ENCODE measurements at places on chromosomes 1 and 21.

GRCh38 chr1:160428655-160429054, 28.3 kb downstream of the VANGL2 start:
- peak; percentile 56 for DNase-seq

- no peak for DNase-seq
Measured at GRCh38 chr1:184770181-184770979, 15.7 kb upstream of the EDEM3 start.

DNA sequence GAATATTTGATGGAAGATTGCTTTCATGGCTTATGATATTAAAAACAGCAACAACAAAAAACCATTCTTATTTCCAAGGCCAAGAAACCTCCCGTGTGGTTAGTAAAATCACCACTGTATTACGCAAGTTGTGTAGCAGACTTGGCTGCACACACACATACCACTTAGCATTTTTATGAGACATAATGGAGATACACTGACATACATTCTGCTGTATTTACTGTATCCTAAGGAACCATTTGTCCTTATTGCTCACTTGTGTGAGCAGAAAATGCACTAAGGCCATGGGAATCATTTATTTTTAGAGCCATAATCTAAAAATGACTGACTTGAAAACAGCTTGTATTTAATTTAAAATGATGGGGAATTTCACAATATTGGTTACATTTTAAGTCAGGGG, 584 bp upstream of the C1orf141 start:
- DNase-seq = no peak

DNA sequence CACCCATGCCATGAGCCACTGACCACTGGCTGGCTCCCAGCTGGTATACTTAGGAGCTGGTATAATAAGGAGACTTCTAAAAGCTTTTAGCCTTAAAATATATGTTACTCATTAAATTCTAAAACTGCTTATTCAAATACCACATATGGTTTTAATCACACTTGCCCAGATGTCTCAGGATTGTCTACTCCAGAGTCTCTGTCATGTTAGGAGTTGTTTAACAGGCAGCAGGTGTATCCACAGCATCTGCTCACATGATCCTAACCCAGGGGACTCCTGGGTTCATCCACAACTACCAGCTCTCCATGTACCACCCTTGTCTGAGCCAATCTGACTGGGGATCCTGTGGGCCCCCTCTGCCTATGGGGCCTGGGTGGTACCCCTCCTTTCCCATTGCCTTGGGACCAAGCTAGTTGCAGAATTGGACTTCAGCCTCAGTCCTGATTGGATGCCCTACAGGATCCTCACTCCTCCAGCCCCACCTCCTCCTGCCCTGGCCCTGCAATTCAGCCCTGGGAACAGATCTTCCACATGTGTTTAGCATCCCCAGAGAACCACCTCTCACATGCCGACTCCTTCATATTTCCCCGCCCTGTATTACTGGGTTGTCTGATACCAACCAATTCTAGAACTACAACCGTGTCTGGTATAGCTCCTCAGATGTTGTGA, 61.3 kb downstream of the BCAR3 start:
- DNase-seq = no peak

DNA sequence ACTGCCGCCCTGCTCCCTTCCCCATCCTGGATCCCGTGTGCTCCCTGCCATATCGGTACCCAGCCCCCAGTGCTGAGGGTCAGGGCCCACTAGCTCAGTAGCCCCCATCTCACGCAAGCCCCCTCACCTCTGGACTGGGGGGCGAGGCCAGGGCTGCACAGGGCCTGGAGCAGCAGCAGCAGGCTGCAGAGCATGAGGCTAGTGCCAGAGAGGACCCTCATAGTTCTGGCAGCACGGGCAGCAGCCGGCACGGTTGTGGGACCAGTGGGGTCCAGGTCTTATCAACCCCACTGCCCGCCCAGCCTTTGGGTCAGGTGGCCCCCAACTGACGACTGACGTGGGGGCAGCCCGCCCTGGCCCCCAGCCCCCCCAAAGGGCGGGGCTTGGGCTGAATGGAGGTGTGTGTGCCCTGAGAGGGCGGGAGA, at the start of gene MATN1:
Gene MATN1, minus strand, starts transcription at position 255 of the 425 bp plus-strand sequence. Its CDS starts 34 bp downstream, at position 221.
- DNase-seq = no peak

DNA sequence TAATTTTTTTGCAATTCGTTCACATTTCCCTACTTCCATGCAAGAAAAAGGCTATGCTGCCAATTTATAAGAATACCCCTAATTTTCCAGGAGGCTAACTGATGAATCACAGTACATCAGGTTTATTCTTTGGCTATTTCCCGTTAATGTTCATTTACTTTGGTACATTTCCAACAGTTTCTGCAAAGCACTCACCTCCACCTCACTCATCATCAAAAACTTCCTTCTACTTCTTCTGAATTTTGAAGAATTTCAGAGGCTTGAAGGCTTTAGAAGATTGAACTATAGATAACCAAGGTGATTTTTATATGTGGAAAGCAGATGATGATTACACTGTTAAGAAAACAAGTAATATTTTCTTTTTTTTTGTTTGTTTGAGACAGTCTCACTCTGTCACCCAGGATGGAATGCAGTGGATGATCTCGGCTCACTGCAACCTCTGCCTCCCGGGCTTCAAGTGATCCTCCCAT, 60.5 kb upstream of the HP1BP3 start:
- no peak for DNase-seq

DNA sequence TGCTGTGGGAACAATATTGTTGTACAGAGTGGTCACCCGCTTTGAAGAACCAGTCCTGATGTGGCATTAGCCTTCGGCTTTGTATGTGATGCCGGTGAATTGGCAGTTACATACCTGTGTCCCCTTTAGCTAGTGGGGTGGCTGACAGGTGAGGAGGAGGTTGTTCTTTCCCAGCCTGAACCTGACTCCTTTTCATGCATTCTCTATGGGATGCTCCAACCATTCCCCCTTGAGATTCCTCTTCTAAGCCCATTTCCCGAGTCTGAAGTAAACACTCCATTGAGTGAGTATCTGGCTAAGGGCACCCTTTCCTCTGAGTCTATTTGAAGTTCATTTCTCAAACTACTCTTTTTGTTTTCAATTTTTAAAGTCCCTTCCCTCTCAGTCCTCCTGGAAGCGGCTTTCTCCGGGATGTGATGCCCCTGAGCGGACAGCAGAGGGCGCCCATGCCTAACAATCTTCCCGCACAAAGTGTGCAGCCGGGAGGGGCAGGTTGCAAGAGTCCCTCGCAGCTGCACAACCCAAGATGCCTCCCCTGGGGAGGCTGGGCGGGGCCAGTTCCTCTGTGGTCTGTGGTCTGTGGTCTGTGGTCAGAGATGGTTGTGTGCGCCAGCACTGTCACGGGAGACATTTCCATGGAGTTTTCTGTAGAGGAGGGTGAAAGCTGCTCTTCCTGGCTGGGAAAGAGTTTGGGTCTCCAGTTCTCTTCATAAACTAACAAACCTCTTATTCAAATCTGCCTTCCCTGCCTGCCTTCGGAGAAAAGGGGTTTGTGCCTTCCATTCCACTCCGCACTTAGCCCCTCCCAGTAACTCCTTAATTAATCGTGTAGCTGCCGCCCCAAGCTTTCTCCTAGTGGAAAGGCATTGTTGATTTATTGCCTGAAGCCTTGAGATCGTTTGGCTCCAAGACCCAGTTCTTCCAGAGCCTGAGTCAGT, 36.4 kb upstream of the LMX1A start:
- peak; percentile 73 for DNase-seq

DNA sequence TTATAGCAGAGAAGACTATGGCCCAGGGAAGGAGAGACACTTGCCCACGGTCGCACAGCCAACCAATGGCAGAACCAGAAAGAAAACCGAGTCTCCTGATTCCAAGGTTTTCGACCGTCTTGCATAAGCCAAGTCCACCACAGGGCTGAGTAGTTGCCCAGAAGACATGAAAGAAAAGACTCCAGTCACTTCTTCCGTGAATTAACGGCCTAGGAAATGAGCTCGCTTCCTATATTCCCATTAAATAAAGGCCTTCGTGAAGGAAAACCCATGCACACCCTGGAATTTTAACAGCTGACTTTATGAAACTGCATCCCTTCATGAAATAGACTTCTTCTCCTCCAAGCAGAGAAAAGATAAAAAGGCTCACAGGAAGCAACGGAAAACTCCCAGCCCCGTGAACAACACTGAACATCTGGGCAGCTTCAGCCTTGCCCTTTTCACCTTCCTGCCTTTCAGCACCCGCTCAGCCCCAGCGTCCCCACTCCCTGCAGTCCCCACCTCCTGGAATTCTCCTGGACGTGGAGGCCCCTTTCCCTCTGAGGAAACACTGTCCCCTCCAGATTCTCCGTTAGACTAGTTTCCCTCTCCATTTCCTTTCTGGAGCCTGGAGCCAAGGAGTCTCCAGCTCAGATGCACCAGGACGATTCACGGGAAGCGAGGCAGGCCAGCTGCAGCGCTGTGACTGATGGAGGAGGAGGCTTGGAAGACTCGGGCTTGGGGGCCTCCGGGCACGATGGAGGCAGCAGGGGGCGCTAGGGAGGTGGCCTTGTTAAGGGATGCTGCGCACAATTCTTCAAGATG, 2.7 kb upstream of the MYOC start:
- DNase-seq = peak; percentile 41

DNA sequence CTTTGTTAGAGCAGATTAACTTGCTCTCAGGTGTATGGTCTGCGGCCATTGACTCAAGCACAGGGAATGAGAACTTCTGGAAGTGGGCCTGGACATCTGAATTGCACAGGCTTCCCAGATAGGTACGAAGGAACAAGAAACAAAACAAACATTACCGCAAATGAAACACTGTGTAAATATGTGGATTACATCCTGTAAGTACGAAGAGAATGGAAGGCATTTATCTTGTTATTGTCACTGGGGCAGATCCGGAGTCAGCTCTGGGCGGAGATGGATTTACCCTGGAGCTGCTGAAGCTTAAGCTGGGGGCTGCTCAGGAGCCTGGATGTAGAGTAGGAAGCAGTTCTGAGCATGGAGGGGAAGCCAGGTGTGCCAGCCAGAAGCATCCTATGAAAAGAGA, 6.8 kb downstream of the HES2 start:
- DNase-seq = no peak

DNA sequence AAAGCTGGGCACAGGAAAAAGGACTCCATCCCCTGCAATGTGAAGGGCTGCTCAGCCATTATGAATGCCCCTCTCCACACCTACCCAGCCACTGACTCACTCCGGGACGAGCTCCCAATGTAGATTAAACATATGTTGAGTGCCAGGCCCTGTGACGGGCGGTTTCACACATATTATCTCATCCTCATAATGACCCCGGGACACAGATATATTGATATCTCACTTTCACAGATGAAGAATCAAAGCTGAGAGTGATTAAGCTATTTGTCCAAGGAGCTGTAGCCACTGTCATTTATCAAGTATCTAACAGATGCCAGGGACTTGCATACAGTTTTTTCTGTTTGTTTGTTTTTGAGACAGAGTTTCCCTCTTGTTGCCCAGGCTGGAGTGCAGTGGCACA, 35.0 kb upstream of the SLC30A1 start:
- DNase-seq = no peak

DNA sequence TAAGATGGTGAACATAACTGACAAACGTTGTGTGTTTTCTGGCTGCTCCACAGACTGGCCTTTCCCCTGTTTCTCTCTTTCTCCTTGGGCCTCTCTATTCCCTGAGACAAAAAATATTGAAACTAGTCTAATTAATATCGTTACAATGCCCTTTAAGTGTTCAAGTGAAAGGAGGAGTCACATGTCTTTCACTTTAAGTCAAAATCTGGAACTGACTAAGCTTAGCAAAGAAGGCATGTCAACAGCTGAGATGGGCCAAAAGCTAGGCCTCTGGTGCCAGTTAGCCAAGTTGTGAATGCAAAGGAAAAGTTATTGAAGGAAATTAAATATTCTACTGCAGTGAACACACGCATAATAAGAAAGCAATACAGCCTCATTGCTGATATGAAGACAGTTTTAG, 32.2 kb upstream of the FCRL3 start:
- no peak for DNase-seq

GRCh38 chr1:17839641-17840196, 84.6 kb downstream of the ACTL8 start:
- DNase-seq = no peak

DNA sequence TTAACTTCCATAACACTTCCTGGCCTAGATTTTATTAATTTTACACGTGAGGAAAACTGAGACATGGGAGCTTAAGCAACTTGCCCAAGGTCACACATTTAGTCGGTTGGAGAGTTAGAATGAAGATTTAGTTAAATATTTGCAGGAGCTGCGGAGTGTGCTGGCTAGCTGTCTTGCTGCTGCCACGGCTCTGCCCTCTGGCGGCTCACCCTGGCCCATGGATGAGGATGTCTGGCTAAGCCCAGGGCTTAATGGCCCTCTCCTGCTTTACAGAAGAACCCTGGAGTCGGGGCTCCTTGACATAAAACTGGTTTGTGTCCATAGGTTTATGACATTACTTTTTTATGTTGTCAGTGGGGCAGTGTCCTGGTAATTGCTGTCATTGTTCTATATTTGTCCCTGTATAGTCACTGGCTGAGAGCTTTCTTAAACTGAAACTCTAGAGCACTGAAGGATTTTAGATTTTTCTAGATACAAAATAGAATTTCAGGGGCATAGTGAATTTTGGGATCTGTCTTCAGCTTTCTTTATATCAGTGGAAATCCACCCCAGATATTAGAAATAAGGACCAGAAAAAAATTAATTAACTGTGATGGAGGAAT, 88.9 kb upstream of the WLS start:
- DNase-seq = peak; percentile 90

DNA sequence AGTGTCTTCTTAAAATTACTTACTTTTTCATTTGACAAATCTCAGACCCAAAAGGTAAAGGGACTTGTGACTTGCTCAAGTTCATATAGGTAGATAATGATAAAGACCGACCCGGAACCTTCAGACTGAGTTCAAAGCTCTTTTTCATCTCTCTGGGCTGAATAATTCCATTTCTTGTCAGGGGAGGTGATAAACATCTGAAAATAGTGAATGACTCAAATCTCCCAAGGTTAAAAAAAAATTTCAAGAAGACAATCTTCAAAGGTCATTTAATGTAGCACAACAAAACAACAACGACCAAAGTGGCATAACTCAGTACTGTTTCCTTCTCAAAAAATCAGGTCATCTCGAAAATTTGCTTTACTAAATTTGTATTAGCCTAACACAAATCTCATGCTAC, 20.6 kb downstream of the LUZP1 start:
- DNase-seq = no peak

DNA sequence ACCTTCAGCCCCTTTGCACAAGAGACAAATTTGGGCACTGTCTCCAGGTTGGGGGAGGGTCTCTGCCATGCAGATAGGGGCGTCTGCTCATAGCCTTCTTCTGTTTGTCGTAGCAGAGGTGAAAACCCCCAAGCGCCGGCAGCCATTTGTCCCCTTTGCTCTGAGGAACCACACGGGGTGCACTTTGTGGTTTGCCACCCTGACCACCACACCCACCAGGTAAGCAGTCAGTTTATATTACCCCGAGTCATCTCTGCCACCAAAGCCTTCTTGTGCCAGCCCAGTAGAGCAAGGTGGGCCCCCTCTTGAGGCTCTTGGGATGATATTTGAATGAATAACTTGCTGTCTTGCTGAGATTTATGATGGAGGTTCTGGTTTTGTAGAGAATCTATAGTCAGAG, 111.8 kb downstream of the VPS13D start:
- DNase-seq = no peak

All from pancreas (tissue), 10 donors.